ENCODE measurements at places on chromosomes 6 and 20.

DNA sequence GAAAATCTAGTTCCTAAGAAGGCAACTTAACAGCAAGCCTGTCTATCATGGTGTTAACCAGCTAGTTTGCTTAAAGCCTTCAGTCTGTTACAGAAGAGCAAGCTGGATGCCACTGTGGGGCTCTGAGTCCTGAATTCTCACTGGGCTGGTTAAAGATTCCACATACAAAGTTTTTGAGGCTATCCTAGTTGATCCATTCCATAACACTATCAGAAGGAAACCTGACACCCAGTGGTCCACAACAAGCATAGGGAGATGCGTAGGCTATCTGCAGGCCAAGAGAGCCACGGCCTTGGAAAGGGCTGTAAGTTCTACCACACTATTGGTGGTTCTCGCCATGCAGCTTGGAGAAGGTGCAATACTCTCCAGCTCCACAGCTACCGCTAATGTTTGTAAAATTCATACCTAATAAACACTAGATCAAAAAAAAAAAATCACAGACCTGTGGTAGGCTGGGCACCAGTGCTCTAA, 420 bp upstream of the MCCD1 start:
- DNase-seq = no peak

- DNase-seq = peak; percentile 41
Measured at GRCh38 chr6:141309295-141309694, 823.4 kb upstream of the GJE1 start.

DNA sequence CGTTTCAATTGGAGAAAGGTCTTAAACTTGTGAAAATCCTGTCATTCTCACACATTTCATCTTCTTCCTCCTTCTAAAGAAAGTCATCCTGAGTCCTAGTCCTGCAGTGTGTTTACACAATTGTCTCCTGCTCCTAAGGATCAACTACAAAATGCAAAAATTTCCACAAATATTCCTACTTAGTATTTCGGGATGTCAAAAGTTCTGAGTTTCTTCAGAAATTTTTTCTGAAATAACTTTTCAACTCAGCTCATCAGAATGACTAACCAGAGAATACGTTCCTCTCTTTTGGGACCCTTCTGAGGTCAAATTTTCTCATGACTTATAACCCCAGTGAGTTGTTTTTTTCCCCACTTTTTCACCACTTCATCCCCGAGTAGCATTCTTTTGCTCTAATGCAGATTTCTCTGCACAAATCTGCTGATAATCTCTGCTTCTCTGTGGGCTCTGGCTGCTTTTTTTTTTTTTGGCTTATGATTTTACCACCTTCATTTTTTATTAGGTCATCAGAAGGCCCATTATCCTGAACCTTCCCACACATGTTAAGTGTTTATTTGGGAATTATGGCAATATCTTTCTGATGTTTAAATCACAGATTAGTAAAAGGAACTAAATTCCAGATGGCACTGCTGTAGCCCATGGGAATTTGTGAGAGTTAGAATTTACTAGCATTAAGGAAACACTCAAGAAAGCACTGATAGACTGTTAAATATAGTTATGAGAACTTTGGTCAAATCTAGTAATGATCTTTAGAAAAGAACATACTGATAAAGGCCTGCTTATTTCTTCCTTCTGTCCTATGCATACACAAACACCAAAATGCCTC, 41.4 kb downstream of the MAP3K5 start:
- no peak for DNase-seq

- no peak for DNase-seq
Measured at GRCh38 chr6:54193560-54193959, 82.3 kb downstream of the MLIP start.

DNA sequence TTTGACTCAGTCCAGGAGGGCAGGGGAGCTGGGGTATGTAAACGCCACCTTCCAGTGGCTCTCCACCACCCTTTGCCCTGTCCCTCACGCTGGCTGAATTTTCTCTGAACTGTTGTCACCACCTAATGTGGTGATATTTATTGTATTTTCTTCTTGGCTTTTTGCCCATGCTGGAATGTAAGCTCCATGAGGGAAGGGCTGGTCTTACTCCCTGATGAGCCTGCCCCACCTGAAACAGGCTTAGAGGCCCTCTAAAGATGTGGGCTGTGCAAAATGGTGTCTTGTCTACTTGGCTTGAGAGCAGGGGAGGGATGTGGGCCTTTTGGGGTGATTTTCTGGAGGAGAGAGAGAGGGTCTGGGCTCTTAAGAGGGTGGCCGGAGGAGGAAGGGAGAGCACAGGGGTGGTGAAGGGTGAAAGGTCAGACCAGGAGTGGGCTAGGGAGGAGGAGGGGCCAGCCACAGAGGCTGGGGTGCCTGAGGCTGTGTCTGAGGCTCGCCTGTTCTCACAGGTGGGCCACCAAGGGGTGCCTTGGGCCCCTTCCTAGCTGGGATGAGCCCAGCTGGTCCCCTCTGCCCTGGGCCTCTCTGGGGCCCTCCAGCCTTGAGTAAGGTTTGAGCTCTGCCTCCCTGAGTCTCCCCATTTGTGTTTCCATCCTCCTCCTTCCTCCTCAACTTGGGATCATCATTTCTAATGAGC, 37.3 kb downstream of the SPDEF start:
- DNase-seq = no peak

DNA sequence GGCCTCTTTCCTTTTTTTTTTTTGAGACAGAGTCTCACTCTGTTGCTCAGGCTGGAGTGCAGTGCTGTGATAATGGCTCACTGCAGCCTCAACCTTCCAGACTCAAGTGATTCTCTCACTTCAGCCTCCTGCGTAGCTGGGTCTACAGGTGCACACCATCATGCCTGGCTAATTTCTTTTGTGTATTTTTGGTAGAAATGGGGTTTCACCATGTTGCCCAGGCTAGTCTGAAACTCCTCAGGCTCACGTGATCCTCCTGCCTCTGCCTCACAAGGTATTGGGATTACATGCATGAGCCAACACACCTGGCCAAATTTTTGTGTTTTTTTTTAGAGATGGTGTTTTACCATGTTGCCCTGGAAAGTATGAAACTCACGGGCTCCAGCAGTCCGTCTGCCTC, 29.3 kb downstream of the SRC start:
- DNase-seq = no peak

- DNase-seq = no peak
Measured at GRCh38 chr6:91506509-91506908, 919.6 kb upstream of the MAP3K7 start.

GRCh38 chr6:155235087-155235486, 28.7 kb upstream of the CLDN20 start:
- no peak for DNase-seq

DNA sequence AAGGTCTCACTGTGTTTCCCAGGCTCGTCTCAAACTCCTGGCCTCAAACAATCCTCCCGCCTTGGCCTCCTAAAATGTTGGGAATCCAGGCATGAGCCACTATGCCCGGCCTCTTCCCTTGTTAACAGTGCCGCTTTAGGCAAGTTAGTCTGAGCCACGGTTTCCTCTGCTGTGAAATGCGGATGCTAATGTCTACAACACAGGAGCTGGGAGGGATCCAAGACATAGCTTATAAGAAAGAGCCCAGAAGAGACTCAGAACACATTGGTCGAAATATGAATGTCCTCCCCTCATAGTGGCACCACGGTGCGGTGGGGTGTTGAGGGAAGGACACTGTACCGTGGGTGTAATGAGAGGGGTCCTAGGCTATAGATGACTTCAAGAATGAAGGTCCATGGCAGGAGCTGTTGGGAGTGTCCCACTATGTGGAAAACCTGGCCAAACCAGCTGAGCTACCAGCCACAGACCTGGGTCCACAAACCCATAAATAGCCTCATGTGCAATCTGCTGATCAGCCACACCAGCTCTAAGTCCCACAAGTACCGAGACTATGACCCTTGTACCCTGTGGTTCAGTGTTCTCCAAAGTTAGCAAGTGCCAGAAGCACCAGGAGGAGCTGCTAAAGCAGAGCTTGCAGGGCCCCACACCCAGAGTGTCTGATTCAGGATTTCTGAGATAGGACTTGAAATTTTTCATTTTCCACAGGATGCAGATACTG, 57.8 kb upstream of the ZFAND3 start:
- DNase-seq = no peak

DNA sequence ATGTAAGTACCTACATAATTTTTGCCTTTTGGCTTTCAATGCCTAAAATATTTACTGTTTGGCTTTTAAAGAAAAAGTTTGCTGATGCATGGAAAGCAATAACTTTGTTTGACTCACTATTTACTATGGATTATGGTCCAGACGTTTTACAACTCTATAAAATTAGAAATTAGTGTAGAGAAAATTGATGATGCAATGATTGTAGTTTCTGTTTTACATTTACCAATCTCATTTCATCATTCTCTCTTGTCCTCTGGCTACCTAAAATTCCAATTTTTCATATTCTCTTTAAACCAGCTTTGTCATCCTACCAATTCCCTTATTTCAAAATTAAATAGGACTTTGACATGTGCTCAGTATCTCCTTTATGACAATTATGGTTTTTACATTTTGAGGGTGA, 131.0 kb downstream of the IMPG1 start:
- no peak for DNase-seq

DNA sequence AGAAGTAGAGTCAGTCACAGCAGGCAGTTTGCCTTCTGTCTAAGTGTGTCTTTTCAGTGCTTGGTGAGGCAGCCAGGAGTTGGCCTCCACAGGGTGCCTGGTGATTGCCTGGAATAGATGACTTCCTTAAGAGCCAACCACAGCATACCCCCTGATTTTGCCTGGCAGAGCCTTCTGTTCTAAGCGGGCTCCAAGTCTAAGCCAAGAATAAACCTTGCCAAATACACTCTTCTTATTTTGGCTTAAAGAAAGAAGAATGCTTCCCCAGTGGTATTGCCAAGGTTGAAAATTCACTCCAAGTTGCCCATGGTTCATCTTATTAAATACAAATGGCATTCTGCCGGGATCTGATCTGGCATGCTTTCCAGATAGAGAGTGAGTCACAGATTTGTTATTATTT, 1424.8 kb upstream of the EYS start:
- DNase-seq = peak; percentile 67

DNA sequence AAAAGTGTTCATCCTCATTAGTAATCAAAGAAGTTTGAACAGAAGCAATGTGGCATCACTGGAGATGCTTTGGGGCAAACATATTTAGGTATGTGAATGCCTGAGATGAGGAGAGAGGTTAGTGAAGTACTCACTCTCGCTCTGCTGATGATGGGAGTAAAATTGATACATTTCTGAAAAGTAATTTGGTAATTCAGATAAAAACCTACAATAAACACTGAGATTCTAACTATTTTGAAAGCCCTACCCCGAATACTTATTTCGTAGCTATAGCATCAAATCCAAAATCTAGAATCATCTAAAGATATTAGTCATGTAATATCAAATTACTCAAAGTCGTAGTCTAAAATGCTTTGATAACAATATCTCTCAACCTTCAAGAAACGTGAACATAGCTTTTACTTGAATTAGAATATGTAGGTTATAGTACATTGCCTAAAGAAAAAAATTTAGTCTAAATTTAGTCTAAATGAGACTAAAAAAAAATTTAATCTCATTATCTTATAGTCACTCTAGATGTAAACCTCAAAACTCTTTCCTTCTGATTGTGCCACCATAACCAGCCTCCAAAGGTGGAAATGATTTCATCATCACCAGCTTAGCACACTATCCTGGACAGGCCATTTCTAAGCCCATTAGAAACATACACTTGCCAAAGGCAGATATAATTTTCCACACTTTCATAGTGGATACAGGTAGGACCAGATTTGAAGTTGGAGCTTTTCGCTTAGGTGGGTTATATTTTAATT, 232.5 kb upstream of the TAB2 start:
- no peak for DNase-seq

DNA sequence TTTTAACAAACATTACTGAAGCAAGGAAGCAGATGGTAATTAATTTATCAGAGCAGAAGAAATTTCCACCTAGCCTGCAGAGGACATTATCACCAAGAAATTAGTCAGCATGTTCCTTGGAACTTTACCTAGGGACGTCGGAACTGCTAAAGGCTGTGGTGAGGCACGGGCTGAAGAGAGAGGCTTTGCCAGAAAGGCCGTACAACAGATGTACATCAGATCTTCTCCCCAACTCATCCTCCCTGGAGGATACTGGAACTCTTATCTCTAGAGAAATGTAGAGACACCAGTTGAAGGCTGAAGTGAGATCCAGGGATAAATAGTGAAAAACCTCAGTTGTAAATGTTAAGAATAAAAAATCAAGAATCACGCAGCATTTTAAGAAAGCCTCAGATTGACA, 257.1 kb downstream of the SAMD5 start:
- no peak for DNase-seq

- DNase-seq = no peak
Measured at GRCh38 chr6:168099201-168100010, 20.4 kb upstream of the FRMD1 start.

DNA sequence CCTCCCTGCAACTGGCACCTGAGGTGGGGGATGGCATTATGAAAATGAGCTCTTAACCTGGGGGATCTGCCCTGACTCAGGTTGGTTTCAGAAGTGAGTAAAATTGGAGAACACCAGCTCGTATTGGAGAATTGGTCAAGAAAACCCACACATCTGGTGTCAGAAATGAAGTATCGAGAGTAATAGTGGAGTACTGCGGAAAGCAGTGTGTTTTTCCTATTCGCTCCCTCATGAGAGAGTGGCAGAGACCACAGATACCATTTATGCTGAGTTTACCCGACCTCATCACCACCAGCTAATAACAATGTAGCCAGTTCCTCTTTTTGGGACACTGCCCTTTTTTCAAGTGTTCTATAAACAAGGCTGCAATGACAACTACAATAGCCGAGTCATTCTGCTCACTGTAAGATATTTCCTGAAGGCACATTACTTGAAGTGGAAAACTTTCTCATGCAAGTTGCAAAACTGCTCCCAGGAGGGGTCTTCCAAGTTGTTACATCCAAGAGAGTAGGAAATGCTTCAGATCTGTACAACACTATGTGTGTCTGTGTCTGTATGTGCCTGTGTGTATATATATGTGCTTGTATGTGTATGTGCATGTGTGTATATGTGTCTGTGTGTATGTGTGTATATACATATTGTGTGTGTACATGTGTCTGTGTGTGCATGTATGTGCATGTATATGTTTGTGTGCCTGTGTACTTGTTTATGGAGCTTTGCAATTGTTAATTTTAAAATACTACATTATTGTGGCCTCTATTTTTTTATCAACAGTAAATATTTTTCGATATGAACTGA, 106.0 kb upstream of the CST7 start:
- no peak for DNase-seq

DNA sequence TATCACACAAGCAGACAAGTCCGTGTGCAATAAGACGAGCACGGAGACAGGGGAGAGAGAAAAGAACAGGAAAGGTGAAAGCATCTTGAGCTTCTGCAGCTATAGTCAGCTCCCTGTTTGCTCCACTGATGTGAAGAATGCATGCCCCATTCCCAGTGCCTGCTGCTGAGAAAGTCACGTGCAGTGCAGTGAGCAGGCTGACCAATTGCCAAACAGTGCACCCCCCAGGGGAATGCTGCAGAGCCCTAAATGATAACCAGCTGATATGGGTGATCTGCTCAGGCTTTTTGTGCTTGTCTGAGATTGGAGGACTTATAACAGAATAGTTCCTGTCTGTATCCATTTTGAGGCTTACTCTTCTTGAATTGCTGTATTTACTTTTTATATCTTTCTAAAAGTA, 121.5 kb downstream of the PACRG start:
- no peak for DNase-seq
